NCI-H1417 treated with DMSO at 0.1 percent for 48 hours (cell line): ENCODE measurements at places on chromosomes 16 and 17.
A peak's percentile ranks its signal among the peaks of the same experiment; 100 is the strongest.

GRCh38 chr16:75053791-75054555 lies 55.1 kb downstream of the ZNRF1 start:
- DNase-seq: peak; percentile 19

GRCh38 chr16:84139628-84140258 lies 5.2 kb downstream of the HSDL1 start:
- DNase-seq: no peak

GRCh38 chr17:79420318-79421243 lies 190.3 kb downstream of the RBFOX3 start:
- DNase-seq: no peak

DNA sequence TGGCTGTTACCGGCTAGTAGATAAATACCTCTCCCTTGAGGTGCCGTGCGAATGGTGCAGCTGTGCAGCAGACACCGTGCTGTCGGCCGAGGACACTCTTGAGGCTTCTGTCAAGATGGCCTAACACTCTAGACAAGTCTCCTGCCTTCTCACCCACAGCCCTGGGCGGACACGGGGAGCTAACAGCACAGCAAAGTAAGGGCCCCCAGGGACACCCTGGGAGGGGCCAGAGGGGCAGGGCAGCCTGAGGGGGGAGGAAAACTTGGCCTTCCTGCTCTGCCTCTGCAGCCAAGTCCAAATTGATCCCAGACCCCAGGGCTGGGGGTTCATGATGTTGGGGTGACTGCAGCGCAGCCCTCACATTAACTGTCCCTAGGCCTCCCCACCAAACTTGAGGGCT lies 210.2 kb downstream of the RPTOR start:
- DNase-seq: no peak

GRCh38 chr17:17897442-17897841 lies 60.7 kb upstream of the SREBF1 start:
- DNase-seq: no peak

DNA sequence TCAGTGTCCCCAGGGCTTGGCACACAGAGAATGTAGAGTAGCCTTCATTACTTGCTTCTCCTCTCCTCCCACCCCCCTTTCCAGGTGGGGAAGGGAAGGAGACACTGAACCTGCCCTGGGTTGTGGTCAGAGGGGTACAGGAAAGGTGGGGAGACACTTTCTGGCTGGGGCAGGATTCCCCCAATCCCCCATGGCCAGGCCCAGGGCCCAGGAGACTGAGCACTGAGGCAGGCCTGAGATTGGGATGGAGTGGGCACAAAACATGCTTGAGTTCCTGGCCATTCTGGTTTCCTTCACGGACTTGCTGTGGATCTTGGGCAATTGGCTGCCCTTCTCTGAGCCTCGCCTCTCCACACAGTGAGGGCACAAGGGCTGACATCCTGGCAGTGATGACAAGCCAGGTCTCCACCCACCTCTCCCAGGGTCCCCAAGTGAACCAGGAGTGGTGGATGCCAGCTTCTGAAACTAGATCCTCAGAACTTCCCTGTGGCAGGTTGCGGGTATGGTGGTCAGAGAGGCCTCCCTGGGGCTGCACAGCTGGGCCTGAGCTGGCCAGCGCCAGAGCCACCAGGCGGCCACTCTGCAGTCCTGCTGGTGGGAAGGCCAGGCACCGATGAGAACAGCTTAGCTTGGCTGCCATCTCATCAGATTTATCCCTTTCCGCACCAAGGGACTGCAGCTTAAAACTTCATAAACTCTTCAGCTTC lies 9.3 kb downstream of the ZNF629 start:
- DNase-seq: no peak

DNA sequence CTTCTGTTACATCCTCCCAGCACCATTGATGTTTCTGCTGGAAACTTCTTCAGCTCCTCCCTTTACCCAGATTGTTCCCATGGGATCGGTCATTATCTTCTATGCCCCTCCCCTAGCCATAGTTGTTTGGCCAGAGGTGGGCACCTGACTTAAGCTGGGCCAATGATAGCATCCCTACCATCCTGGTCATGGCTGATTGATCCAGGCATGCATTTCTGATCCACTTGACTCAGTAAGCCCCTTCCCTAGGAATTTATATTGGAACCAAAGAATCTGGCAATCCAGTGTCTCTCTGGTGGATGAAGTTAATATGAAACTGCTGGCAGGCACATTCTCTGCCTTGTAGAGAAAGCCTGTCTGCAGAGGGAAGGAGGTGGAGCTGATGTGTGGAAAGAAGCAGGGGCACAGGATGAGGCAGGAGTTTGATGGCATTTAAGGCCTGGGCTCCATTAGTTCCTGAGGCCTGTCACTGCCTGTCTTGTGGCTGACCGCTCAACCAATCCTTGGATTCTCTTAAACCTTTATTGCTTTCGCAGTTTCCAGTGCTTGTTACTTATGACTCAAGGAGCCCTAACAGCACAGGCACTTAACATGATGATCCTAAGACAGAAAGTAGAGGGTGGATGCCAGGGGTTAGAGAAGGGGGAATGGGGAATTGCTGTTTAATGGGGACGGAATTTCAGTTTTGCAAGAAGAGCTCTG lies 152.4 kb downstream of the ABCC12 start:
- DNase-seq: no peak

GRCh38 chr17:49880291-49881053 lies 32.6 kb upstream of the TAC4 start:
- DNase-seq: no peak

DNA sequence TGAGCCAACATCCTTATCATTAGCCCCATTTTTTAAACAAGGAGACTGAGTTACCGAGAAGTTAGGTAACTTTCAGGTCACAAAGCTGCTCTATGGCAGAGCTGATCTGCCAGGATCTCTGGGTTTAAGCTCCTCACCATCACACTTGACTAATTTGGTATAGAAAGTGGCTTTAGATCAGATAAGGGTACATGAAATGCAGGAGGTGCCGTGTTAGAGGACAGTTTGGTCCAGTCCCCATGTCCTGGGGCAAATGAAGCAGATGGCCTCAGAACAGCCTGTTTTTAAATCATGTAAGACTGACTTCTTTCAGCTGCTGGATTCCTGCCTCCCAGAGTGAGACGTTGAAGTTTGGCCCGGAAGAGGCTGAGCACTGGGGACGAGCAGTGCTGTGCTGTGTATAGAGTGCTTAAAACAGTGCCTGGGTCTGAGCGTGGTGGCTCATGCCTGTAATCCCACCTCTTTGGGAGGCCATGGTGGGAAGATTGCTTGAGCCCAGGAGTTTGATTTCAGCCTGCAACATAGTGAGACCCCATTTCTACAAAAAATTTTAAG lies 187.0 kb upstream of the CACNG3 start:
- no peak for DNase-seq

- DNase-seq: peak; percentile 81
Measured at GRCh38 chr17:40072040-40072734, 9.4 kb downstream of the THRA start.

- DNase-seq: no peak
Measured at GRCh38 chr17:45427181-45427835, 5.4 kb downstream of the ARHGAP27 start.
